Vagina (tissue), 2 donors: ENCODE measurements at places on chromosomes 3 and 15.

GRCh38 chr15:51765751-51766150 is 14.4 kb downstream of the TMOD2 start:
- peaks cover 4% of the 10 kb centered on the region for H3K36me3 ChIP-seq
- no peak overlapping the region for H3K4me3 ChIP-seq
- no peaks in the 10 kb centered on the region for H3K27me3 ChIP-seq
- no peak overlapping the region for H3K27ac ChIP-seq
- no peak for DNase-seq
- no peaks in the 10 kb centered on the region for H3K4me1 ChIP-seq

- H3K36me3 ChIP-seq: no peaks in the 10 kb centered on the region
- no peaks in the 10 kb centered on the region for H3K4me1 ChIP-seq
- no peaks in the 10 kb centered on the region for H3K27me3 ChIP-seq
- no peak overlapping the region for H3K4me3 ChIP-seq
- H3K27ac ChIP-seq: no peak overlapping the region
Measured at GRCh38 chr3:32335365-32336112, 56.1 kb upstream of the CMTM7 start.

DNA sequence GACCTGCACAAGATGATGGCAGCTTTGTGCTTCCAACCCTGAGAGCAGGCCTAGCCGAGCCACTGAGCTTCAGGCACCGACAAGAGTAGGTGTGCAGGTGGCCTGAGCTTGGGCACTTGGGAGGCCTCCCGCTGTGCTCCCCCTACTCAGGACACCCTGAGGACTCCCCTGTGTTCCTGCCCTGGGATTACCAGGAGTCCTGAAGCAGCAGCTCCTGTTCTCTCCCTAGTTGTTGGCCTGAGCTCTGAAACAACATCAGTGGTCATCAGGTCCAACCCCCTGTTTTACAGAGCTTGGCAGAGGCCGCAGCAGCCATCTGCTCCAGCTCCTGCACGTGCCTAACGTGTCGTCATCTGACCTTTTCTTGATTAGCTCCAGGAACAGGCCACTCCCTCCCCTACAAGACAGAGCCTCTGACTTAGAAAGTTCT is 8.0 kb upstream of the MESP2 start:
- H3K36me3 ChIP-seq: no peaks in the 10 kb centered on the region
- no peak overlapping the region for H3K4me3 ChIP-seq
- H3K27me3 ChIP-seq: no peaks in the 10 kb centered on the region

- no peak for DNase-seq
- no peaks in the 10 kb centered on the region for H3K27me3 ChIP-seq
- H3K4me3 ChIP-seq: no peak overlapping the region
- H3K4me1 ChIP-seq: peaks cover 7% of the 10 kb centered on the region
- H3K36me3 ChIP-seq: no peaks in the 10 kb centered on the region
Measured at GRCh38 chr3:105352976-105353375, 13.7 kb upstream of the ALCAM start.
